ENCODE measurements at places on chromosomes 5 and 9.

DNA sequence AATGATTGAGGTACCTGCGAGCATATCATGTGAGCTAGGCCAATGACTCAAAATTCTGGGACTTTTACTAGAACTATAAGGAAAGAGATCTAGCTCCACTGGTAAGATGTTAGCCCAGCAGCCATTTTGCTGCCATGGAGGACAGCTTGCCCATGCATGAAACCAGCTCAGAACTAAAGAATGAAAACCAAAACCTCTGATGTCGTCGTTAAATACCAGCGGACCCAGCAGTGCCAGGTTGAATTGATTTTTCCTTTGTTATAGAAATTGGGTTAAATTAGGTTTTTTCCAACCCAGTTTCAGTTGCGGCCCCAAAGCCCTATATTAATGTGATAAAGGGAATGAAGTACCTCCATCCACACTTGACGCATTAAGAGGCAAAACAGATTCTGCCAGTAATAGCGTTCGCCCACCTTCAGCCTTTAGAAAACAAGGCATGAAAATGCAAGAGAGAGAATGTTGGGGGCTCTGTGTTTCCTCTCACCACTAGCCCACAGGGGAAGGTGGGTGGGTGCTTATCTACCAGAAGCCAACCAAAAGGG, 5.5 kb upstream of the ITK start:
- no peak for DNase-seq

GRCh38 chr5:103758996-103759395, 196.4 kb upstream of the NUDT12 start:
- DNase-seq: peak; percentile 23

DNA sequence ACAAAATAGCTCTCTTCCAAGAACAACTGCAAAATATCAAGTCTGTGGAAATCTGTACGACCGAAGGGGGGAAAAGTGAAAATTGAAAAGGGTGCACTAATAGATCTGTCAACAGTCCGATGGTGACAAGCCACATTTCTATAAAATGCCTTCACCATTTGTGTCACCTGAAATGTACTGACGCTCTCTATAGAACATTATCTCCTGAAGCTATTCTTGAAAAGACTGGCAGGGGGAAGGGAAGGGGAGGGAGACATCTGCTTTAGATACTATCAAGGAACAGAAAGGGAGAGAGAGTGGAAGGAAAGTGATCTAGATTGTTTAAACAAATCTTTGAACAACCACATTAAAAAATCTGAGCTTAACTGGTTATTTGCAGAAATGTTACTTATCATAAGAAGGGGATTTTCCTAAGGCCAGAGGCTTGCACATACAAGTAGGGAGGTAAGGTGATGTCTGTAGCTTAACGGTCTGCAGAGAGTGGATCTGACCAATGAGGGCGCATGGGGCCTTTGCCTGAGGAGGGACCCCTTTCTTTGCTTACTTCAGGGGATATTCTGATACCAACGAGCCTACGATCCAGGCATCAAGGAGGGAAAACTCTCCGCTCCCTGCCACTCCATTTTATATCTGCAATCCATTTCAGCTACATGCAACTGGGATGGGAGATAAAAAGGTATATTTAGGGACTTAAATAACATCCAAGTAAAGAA, 92.1 kb downstream of the CRB2 start:
- no peak for DNase-seq

- DNase-seq: no peak
These were observed 8.3 kb upstream of the SCGB3A1 start for GRCh38 chr5:180599590-180599914.

All from NCI-H1694 treated with DMSO at 0.1 percent for 48 hours (cell line).